ENCODE measurements at places on chromosomes 16 and 17.
A peak's percentile ranks its signal among the peaks of the same experiment; 100 is the strongest.

GRCh38 chr17:76252040-76252954 is 12.0 kb upstream of the RNF157 start:
- DNase-seq = no peak

DNA sequence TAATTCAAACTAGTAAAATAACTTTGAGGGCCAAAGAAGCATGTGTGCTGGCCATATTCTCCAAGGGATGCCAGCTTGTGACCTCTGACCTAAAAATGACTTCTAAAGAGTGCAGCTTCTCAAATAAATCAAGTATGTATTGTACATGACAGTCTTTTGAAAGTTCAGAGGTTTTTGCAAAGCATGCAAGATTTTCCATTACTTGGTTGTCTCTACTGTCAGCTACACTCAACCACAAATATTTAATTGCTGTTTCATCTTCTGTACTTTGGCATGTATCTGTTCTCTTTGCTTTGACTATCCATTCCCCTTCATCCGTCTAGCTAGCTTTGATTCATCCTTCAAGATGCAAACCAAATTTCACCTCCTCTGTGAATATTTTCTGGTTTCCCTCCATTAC is 121.9 kb upstream of the HS3ST2 start:
- peak; percentile 40 for DNase-seq

GRCh38 chr17:64247836-64248235 is 15.2 kb downstream of the TEX2 start:
- DNase-seq = no peak

DNA sequence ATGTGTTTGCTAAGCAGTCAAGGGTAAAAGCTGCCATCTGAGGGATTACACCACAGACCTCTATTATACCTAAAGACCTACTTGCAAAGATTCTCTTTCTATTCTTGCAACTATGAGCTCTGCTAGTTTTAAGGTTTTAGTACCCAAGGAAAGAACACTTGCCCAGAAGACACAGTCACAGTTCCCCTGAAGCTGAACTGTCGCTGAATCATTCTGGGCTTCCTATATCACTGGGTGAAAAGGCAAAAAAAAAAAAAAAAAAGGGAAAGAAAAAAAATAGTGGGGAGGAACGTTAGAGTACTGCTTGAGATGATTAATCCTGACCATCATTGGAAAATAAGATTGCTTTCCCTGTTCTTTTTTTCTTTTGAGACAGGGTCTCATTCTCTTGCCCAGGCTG is 37.9 kb downstream of the LYRM1 start:
- DNase-seq = peak; percentile 33

- no peak for DNase-seq
Observed at GRCh38 chr17:32215696-32216095, 49.9 kb upstream of the RHBDL3 start.

DNA sequence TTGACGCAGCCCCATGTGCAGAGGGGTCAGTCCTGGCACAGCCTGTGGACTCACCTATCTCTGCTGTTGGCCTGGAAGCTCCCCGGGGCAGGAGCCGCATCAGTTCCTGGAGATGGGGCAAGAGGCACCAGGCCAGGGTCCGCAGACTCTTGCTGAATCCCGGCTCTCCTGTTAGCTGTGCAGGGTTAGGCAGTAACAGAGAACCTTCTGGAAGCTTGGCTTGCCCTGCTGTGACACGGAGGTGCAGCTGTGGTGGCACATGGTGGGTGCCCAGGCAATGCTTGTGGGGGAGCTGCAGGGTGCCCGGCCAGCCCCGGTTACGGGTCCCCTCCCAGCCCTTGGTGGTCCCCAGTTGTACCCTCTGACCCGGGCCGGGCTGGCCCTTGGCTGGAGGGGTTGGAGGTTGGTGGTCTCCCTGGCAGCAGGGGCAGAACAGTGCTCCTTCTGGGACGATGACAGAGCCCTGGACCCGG is 26.0 kb upstream of the ZNF469 start:
- DNase-seq = no peak

DNA sequence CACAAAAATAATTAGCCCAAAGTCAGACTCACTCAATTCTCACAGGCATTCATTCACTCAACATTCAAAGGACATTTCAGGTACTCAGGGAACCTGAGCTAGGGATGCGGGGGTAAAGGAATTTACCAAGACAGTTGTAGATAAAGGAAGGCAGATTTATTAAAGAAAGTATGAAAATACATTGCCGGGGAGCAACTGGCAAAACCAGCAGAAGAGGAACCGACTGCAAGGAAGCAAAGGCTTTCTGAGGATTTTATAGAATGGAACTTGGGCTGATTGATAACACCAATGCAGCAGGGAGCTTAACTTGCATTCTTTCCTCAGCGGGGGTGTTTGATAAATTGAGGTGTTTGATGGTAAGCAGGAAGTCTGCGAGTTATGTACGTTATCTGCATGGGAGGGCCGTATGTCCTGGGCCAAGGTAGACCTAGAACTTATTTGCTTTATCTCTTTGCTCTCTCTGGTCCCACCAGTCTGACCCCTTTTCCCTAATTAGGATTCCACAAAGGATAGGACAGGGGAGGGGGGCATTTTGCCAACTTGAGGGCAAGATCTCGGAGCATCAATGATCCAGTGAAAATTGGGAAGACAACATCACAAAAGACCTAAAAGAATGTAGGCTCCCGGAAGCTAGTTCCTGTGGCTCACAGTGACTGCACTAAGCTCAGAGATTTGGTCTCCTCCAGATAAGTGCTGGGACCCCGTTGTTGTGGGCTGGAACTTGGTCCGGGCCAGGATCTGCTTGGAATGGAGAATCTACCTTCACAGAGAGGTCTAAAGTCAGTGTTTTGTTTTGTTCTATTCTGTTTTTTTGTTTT is 5.8 kb upstream of the MT3 start:
- DNase-seq = no peak

DNA sequence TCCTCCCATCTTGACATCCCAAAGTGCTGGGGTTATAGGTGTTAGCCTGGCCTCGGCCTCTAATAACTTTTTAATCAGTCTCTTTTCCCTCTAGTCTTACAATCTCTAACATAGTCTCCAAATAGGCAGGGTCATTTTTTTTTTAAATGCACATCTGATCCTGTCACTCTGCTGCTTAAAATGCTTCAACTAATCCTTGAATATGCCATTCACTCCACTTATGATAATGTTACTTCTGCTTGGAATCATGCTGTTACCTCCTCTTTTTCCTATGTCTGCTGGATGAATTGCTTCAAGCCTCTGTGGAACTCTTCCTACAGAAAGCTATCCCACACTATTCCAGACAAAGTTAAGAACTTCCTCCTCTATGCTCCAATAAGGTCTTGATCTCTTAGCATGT is 22.8 kb downstream of the CRLF3 start:
- DNase-seq = no peak

DNA sequence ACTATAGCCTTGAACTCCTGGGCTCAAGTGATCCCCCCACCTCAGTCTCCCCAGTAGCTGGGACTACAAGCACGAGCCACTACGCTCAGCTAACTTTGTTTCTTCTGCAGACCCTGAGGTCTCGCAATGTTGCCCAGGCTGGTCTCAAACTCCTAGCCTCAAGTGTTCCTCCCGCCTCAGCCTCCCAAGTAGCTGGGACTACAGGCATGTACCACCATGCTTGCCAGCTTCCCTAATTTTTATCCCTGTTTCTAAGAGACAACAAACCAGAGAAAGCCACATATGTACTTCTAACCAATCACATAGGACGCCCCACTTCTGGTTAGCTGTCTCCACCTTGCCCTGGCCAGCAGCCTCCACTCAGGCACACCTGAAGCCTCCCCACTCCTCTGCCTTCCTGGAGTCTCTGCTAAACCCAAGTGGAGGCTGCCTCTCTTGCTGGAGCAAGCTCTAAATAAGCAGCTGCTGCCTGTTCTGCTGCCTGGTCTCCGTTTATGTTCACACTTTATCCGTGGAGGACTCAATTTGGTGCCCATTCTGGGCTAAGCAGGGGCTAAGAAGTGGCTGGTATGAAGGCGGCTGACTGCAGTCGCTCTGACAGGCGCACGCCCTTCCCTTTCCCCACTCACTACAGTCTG is 24.7 kb downstream of the NSMCE1 start:
- DNase-seq = no peak

DNA sequence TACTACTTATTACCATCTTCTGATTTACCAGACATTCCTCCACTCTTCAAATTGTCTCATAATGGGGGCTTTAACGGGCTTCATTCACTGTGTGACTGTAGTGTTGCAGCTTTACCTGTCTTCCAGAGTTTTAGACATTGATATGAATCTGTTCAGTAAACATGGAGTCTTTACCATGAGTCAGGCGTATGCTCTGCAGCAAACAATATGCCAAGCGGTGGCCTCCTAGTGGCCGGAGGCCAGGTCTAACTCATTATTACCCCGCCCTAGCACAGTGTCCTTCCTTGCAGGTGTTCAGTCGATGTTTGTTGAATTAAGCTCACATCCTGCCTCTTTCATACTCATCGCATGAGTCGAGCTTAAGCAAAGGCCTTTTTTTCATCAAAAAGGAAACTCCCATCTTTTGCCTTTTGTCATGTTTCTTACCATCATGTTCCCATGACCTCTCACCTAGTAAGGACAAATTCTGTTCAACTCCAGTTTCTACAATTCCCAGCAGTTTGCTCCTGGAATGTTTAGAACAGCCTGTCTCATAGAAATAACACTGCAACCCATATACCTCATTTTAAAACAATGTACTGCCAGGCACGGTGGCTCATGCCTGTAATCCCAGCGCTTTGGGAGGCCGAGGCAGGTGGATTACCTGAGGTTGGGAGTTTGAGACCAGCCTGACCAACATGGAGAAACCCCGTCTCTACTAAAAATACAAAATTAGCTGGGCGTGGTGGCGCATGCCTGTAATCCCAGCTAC is 39.4 kb downstream of the TUBD1 start:
- peak; percentile 99 for DNase-seq

DNA sequence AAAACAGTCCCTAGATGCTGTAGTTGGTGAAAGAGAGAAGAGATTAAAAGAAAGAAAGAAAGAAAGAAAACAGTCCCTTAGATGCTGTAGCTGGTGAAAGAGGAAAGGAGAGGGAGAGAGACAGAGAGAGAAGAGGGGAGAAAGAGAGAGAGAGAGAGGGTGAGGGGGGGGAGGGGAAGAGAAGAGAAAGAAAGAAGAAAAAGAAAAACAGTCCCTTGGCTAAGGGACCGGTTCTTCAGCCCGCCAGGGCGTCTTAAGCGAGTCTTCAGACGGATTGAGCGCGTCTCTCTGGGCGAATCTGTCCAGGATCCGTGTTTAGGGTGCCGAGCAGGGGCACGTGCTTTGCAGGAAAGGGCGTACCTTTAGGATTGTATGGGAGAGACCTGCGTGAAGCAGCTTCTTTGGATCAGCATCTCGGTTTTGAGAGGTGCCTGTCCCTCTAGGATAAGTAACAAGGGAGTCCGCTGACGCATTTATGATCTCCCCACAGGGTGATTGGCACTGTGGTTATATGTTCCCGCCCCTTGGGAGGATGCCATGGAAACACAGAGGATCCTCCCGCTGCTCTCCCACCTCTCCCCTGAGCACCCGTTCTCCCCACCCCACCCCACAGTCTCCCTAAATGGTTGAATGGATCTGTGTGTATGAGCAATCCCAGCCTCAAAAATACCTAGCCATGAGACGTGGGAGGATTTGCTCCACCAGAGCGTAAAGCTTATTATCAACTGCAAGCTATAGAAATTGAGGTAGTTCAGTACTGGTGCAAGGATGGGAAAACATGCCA is 16.7 kb downstream of the GNGT2 start:
- peak; percentile 56 for DNase-seq

DNA sequence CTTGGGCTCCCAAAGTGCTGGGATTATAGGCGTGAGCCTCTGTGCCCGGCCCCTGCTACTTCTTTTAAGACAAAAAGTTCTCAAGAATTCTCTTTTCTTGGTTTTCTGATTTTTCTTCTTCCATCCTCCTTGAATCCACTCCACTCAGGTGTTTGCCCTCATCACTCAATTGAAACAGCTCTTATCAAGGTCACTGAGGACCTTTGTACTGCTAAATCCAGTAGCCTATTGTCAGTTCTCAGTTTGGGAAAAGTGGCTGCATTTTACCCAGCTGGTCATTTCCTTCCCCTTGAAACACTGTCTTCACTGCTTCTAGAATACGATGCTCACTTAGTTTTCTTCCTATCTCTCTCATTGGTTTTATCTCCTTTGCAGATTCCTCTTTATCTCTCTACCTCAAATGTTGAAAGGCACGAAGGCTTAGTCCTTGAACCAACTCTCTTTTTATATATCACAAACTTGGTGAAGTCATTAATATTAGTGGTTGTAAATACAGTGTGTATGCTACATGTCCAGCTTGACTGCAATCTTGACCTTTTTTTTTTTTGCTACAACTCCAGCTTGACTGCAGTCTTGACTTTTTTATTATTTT is 29.8 kb downstream of the ZNRF1 start:
- DNase-seq = no peak

GRCh38 chr16:22942811-22943210 is 128.8 kb downstream of the HS3ST2 start:
- DNase-seq = no peak

GRCh38 chr17:29733166-29733565 is 110.5 kb upstream of the CORO6 start:
- DNase-seq = no peak

DNA sequence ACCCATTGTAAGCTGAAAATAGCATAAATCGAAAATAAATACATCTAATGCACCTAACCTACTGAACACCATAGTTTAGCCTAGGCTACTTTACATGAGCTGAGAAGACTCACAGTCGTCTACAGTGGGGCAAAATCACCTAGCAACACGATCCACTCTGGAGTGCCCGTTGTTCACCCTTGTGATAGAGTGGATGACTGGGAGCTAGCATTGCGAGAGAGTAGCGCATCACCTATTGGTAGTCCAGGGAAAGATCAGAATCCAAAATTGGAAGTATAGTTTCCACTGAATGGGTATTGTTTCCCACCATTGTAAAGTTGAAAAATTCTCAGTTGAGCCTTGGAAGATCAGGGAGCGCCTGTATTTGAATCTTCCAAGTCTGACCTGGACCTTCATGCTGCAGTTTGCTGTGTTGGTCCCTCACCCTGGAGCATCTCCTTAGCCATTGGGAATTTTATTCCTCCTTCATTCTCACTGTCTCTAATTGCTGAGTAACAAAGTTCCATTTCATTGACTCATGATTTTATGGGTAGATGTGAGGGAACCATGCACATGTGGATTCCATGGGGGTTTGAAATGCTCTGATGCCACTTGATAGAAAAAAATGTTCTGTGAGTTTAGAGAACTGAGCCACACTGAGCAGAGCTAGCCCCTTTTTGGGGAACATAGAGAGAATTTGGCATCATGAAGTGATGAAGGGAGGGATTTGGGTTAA is 19.6 kb downstream of the AKAP1 start:
- DNase-seq = peak; percentile 77

GRCh38 chr17:7549401-7550055 is 670 bp downstream of the TNFSF12 start:
- DNase-seq = no peak

GRCh38 chr16:80803339-80804055 is 901 bp downstream of the CDYL2 start:
- DNase-seq = peak; percentile 23
